A549 (cell line): ENCODE measurements at places on chromosomes 11 and 22. TPM values are rescaled to one million over a fixed set of nuclear protein-coding genes. Genes with fewer than 3 reads are reported as not detected.

The ASPHD2 gene
- 0.72 to 0.92 TPM (median 0.84 TPM) in 3 replicates for polyA plus RNA-seq

The OTOG gene
- polyA plus RNA-seq: not detected in 3 replicates

The EHD1 gene
- 37.8 to 52.4 TPM (median 43.4 TPM) in 3 replicates for polyA plus RNA-seq

The PRG3 gene
- polyA plus RNA-seq: not detected in 3 replicates

The TRIM51 gene
- polyA plus RNA-seq: not detected in 3 replicates

The TMEM191C gene
- polyA plus RNA-seq: 0.44 to 1.2 TPM (median 0.58 TPM) in 3 replicates

The MB gene
- polyA plus RNA-seq: 6.9 to 9.2 TPM (median 8.5 TPM) in 3 replicates

The CD3D gene
- not detected in 3 replicates for polyA plus RNA-seq

The LRRC10B gene
- 0.04 to 0.13 TPM in 2 of 3 replicates, not detected in the other for polyA plus RNA-seq

The OR8G5 gene
- not detected in 3 replicates for polyA plus RNA-seq

The FGF19 gene
- polyA plus RNA-seq: 0.05 TPM in 1 of 3 replicates, not detected in the others

The DRD2 gene
- not detected in 3 replicates for polyA plus RNA-seq

The OR4B1 gene
- polyA plus RNA-seq: not detected in 3 replicates

The E2F8 gene
- polyA plus RNA-seq: 5.7 to 6.4 TPM (median 6.0 TPM) in 3 replicates

The PTPRCAP gene
- polyA plus RNA-seq: 0.25 to 0.56 TPM (median 0.36 TPM) in 3 replicates

The XKR3 gene
- polyA plus RNA-seq: not detected in 3 replicates

The DDX25 gene
- 0.07 TPM in 1 of 3 replicates, not detected in the others for polyA plus RNA-seq
